Osteoblast (primary cell): ENCODE measurements at places on chromosomes 5 and 9. TPM values are rescaled to one million over a fixed set of nuclear protein-coding genes. Genes with fewer than 3 reads are reported as not detected.

SAPCD2 gene
- 0.88 and 1.1 TPM in 2 replicates for total RNA-seq

SPTLC1 gene
- total RNA-seq, result 124 and 129 TPM in 2 replicates

TRIM41 gene
- total RNA-seq, result 12.4 and 15.9 TPM in 2 replicates

C9orf57 gene
- total RNA-seq, result not detected in 2 replicates

STKLD1 gene
- 0.72 and 1.2 TPM in 2 replicates for total RNA-seq

GARIN3 gene
- not detected in 2 replicates for total RNA-seq

TMEM250 gene
- 52.7 and 65.5 TPM in 2 replicates for total RNA-seq

TRIP13 gene
- total RNA-seq, result 3.8 and 4.0 TPM in 2 replicates

SLC36A2 gene
- not detected in 2 replicates for total RNA-seq

UBE2QL1 gene
- total RNA-seq, result under 0.01 and 0.29 TPM in 2 replicates

NR5A1 gene
- not detected in 2 replicates for total RNA-seq

IL9 gene
- not detected in 2 replicates for total RNA-seq

PCDHGB1 gene
- total RNA-seq, result 3.3 and 5.0 TPM in 2 replicates

ZNF454 gene
- 2.5 and 3.8 TPM in 2 replicates for total RNA-seq

TMEM252 gene
- not detected in 2 replicates for total RNA-seq
